ENCODE measurements at places on chromosomes 5 and 9.

- no peak for DNase-seq
These were observed 60.8 kb downstream of the HINT1 start for GRCh38 chr5:131104169-131104808.

DNA sequence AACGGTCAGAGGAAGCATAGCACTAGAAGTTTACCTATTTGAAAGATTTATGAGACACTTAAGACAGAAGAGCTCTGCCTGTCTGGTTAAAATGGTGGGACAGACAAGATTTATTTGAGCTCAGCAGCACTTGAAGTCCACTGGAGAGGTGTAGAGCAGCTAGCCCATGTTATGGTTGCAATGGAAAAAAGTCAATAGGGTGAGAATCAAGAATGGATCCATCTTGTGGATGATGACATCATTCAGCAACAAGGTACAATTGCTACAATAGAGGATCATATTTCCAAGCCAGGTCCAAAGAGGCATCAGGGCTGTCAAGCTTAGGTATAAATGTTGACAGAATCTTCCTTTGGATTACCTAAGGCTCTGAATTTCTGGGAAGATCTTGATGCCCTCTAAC is 21.1 kb upstream of the ZNF131 start:
- no peak for DNase-seq

DNA sequence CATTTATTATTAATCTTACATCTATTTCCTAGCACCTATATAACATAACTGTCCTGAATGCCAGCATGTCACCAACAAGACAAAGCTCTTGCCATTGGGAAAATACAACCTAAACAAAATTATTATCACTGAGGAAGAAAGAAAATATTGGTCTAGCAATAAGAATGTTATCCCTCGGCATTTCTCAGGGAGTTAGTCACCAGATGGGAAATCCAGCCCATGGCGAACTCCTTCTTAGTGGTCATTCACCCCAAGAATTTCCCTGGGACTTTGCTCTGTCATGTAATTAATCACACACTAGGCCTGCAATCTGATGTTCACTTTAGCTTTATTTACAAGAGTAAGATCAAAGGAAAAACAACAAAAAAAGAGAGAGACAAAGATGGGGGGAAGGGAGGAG is 56.1 kb upstream of the TAS2R1 start:
- no peak for DNase-seq

DNA sequence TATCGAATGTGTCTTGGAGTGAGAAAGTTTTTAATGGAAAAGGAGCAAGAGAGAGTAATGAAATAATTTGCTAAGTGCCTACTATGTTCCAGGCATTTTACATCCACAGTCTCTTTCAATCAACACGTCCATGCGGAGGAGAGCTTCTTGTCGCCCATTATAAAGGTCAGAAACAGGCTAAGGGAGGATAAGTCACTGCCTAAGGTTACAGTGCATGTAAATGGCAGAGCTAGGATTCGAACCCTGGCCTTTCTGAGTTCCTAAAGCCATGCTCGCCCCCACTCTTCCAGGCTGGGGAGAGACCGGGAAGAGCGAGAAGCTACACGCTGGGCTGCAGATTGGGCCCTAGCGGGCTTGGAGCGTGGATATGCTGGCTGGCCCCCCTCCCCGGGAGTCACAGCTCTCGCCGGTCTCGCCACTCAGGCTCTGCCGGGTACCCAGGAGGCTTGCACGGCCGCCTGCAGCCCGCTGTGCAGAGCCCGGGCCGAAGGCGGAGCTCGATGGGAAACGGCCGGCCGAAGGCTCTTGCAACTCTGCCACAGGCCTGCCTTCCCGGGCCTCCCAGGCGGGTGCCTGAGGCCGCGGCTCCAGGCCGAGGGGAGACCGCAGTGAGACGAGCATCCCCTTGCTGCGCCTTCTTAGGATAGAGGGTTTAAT is 775 bp upstream of the LHX2 start:
- DNase-seq, result no peak

DNA sequence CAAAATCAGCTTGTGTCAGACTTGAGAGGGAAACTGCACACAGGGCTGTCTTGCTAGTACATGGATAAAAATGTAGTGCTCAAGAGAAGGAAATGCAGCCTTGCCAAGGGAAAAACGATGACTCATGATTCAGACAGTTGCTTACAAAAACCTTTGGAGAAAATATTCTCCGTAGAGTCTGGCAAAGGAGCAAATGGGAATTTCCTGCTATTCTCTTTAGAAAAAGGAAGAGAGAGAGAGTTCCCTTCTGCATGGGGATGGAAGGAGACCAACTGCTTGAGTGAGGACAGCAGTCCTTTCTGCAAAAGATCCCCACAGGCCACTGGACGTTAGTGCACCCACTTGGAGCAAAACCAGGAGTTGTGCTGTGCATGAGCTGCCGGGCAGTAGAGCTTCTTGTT is 7.6 kb downstream of the IFNB1 start:
- no peak for DNase-seq
